CD4-positive, alpha-beta memory T cell (primary cell): ENCODE measurements at places on chromosomes 2 and 18. TPM values are rescaled to one million over a fixed set of nuclear protein-coding genes. Genes with fewer than 3 reads are reported as not detected.

- DNase-seq: no peak
- no peak overlapping the region for H3K27ac ChIP-seq
- H3K4me3 ChIP-seq: no peak overlapping the region
- no peaks in the 10 kb centered on the region for H3K36me3 ChIP-seq
- H3K27me3 ChIP-seq: no peaks in the 10 kb centered on the region
Measured at GRCh38 chr2:114450639-114451038, 8.2 kb downstream of the DPP10 start.

DNA sequence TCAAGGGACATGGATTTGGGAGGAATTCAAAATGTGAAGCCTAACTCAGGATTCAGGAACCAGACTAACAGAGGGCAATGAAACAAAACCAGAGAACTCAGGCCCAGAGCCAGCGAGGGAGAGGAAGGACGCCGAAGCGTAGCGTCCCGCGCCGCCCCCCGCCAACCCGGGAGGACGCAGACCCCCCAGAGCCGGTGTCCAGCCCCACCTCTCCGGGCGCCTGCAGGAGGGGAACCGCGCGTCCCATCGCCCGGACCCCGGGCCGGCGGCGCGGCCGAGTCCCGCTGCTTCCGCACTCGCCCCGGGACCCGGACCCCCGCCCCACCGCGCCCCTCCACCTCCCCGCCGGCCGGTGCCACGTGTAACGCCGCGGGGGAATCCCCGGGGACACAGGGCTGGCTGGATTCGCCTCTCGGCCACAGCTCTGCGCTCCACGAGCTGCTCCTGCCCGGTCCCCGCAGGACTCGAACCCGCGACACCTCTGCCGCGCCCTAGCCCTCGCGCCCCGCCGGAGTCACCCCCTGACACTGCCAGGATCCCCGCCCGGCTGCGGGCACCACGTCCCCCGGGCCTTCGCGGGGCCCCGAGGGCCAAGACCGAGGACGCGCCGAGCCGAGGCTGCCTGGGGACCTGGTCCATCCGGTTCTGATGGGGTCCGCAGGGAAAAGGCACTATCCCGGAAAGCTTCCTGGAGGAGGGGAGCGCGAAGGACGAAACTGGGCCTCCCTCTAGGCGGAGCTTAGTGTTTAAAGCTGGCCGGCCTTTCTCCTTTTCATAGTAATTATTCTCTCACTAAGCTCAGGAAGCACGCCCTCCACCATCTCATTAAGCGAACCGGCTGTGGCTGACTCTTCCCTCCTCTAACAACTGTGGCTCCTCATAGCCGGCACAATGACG lies 40.4 kb upstream of the FAM124B start:
- H3K4me1 ChIP-seq: no peaks in the 10 kb centered on the region
- H3K27me3 ChIP-seq: no peaks in the 10 kb centered on the region
- no peak overlapping the region for H3K4me3 ChIP-seq
- H3K27ac ChIP-seq: no peak overlapping the region

DNA sequence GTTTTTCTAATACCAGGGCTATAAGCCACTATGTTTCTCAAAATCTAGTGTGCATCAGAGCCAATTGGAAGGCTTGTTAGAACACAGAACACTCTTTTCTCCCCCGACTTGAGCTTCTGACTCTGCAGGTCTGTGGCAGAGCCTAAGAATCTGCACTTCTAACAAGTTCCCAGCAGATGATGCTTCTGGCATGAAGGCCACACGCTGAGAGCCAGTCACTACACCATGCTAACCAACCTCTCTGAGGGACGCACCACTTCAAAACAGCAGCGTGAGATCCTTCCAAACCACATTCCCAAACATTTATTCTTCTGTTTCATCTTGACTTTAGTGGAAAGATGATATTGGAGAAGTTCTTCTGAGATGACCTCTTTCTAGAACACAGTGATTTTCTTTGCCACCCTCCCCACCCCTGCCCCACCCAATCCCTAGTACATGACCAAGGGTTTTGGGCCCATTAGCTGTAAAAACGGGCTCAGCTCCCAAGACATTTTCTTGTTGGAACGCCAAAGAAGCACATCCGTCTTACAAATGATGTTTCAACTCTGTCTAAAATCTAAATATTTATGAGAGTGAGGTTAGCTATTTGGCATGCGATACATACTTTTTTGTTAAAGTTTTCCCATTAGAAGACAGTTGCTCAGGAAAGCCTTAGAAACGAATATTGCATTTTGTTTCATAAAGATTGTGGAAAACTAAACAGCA lies 391.9 kb downstream of the TMEM182 start:
- no peaks in the 10 kb centered on the region for H3K36me3 ChIP-seq
- no peak overlapping the region for H3K27ac ChIP-seq
- no peak overlapping the region for H3K4me3 ChIP-seq
- no peaks in the 10 kb centered on the region for H3K4me1 ChIP-seq

GRCh38 chr2:46574457-46575355 lies 95.3 kb downstream of the TMEM247 start:
- H3K4me3 ChIP-seq: no peak overlapping the region
- no peak for DNase-seq
- H3K27ac ChIP-seq: no peak overlapping the region
- peaks cover 4% of the 10 kb centered on the region for H3K36me3 ChIP-seq
- H3K4me1 ChIP-seq: no peaks in the 10 kb centered on the region

DNA sequence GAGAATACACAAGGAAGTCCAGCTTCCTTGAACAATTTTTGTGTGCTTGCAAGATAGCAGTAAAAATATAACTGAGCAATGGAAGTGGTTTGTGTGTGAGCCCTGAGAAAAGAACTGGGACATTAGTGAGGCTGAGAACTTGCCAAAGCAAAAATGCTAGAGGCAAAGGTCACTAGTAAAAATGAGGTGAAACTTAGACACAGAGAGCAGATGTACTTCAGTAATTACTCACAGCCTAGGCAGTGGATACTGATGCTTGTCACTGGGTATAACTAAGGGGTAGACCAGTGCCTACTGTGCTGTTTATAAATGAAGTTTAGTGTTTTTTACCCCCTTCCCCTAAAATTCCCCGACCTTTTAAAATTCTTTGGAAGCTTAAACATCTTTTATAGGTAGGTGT lies 450.1 kb downstream of the LPIN1 start:
- peaks cover 13% of the 10 kb centered on the region for H3K4me1 ChIP-seq
- no peaks in the 10 kb centered on the region for H3K36me3 ChIP-seq
- no peaks in the 10 kb centered on the region for H3K27me3 ChIP-seq
- no peak for DNase-seq
- H3K27ac ChIP-seq: no peak overlapping the region
- H3K4me3 ChIP-seq: no peak overlapping the region

- no peak for DNase-seq
- peaks cover 4% of the 10 kb centered on the region for H3K27me3 ChIP-seq
- no peak overlapping the region for H3K27ac ChIP-seq
- no peaks in the 10 kb centered on the region for H3K4me1 ChIP-seq
- no peak overlapping the region for H3K4me3 ChIP-seq
Measured at GRCh38 chr18:389658-390357, 110.7 kb downstream of the COLEC12 start.

GRCh38 chr2:106582148-106583143 lies 95.3 kb downstream of the CD8B2 start:
- DNase-seq: peak; percentile 62
- H3K4me3 ChIP-seq: peak overlapping the region; percentile 54
- H3K36me3 ChIP-seq: no peaks in the 10 kb centered on the region
- peaks cover 16% of the 10 kb centered on the region for H3K4me1 ChIP-seq
- H3K27ac ChIP-seq: no peak overlapping the region

DNA sequence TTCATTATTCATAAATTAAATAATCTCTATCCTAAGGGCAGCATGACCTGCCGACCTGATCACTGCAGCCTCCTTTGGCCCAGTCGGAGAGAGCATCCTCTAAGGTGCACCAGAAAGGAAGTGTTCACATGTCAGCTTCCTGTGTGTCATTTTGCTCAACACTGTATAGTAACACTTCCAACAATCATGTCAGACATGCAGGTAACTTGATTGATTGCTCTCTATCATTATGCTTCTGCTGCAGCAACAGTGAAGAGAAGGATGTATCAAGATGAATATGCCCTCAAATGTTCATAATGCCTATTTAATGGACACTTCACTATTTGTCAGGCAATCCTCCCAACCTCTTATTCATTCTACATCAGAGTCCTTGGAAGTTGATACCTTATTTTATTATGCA lies 332.3 kb downstream of the CDH7 start:
- no peaks in the 10 kb centered on the region for H3K4me1 ChIP-seq
- H3K4me3 ChIP-seq: no peak overlapping the region
- H3K27ac ChIP-seq: no peak overlapping the region
- no peaks in the 10 kb centered on the region for H3K27me3 ChIP-seq

- H3K4me1 ChIP-seq: no peaks in the 10 kb centered on the region
- H3K4me3 ChIP-seq: no peak overlapping the region
- H3K27me3 ChIP-seq: no peaks in the 10 kb centered on the region
- no peak overlapping the region for H3K27ac ChIP-seq
- H3K36me3 ChIP-seq: no peaks in the 10 kb centered on the region
Measured at GRCh38 chr18:10919851-10920250, 229.5 kb downstream of the PIEZO2 start.

- no peak overlapping the region for H3K4me3 ChIP-seq
- H3K27me3 ChIP-seq: no peaks in the 10 kb centered on the region
- no peaks in the 10 kb centered on the region for H3K4me1 ChIP-seq
- DNase-seq: no peak
- no peak overlapping the region for H3K27ac ChIP-seq
Measured at GRCh38 chr18:9986156-9986930, 72.5 kb downstream of the VAPA start.

DNA sequence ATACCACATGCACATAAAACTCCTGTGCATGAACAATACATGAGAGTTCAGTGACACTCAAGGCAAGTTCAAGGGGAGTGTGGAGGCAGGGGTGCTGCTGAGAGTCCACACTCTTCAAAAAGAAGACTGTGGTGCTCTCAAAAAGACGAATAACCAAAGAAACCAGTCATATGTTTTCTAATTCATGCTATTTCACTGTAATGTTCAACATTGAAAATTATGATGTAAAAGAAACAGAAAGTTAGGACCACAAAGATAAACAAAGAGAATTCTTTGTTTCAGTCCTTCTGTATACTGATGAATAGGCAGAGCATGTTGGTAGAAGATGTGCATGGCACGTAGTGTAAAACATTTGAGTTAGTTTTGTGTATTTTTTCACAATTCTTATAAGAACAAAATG lies 864.2 kb upstream of the LRATD1 start:
- H3K36me3 ChIP-seq: no peaks in the 10 kb centered on the region
- no peaks in the 10 kb centered on the region for H3K27me3 ChIP-seq
- no peaks in the 10 kb centered on the region for H3K4me1 ChIP-seq
- DNase-seq: no peak
- no peak overlapping the region for H3K4me3 ChIP-seq

DNA sequence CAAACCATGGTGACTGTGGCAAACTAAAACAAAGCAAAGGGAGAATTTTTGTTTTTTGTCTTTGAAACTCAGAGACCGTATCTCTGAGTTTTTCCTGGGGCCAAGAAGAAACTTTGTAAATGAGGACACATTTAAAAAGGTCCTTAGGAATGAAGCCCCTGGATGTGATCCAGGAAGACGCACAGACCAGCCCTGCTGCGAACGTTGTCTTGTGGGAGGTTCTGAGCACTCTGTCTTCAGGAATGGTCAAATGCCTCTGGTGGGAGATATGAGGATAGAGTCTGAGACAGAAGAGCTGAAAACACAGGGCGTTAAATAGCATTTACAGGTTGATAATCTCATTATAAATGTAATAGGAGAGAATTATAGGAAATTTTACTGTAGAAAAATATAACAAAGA lies 893.5 kb upstream of the KLHL29 start:
- H3K27ac ChIP-seq: no peak overlapping the region
- no peaks in the 10 kb centered on the region for H3K4me1 ChIP-seq
- H3K27me3 ChIP-seq: no peaks in the 10 kb centered on the region
- H3K4me3 ChIP-seq: no peak overlapping the region

- no peak for DNase-seq
- no peaks in the 10 kb centered on the region for H3K36me3 ChIP-seq
- H3K4me3 ChIP-seq: no peak overlapping the region
- H3K4me1 ChIP-seq: no peaks in the 10 kb centered on the region
- H3K27me3 ChIP-seq: peaks cover 6% of the 10 kb centered on the region
- H3K27ac ChIP-seq: no peak overlapping the region
Measured at GRCh38 chr2:136766073-136766404, 694 bp downstream of the THSD7B start.

DNA sequence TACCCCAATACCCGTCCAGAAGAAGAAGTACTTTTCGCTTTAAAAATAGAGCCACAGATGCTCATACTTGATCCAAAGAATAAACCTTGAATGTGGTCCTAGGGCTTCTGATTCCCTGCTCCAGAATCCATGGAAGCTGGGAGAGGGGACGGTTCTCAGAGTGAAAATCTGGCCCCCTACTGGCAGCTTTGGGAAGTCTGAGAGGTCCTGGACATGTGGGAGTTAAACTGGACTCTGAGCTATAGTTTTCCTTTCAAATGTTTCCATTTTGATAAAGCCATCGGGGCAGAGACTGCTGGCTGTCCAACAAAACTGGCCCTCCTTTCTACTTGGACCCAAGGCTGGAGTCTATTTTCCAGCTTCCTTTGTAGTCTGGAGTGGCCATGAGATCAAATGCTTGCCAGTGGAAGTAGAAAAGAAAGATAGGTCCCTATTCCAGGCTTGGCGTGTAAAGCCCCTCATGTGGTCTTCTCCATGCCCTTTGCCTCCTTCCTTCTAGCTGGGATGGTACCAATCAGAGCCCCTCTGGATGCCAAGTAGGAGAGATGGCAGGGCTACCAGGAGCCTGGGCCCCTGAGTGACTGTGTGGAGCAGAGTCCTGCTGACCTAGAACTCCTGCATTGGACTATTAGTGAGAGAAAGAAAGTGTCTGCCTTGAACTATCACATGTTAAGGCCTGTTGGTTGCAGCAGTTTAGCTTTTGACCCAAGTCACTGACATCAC lies 37.7 kb upstream of the TBC1D8 start:
- no peak for DNase-seq
- H3K4me1 ChIP-seq: no peaks in the 10 kb centered on the region
- no peak overlapping the region for H3K27ac ChIP-seq
- no peak overlapping the region for H3K4me3 ChIP-seq
- no peaks in the 10 kb centered on the region for H3K27me3 ChIP-seq

The IL1RL1 gene
- 0.26 TPM for total RNA-seq

The REG1B gene
- total RNA-seq: not detected

The GALNT14 gene
- 0.32 TPM for total RNA-seq

The KIF1A gene
- total RNA-seq: not detected
